CD4-positive, alpha-beta T cell treated with Interleukin-6 at 100 ng/mL for 8 hours (primary cell): ENCODE measurements at places on chromosomes 3 and 15.

- no peak for DNase-seq
These were observed 1.6 kb downstream of the THBS1 start for GRCh38 chr15:39582286-39582976.

- no peak for DNase-seq
These were observed 19.4 kb downstream of the ANKRD28 start for GRCh38 chr3:15778332-15778858.

GRCh38 chr3:161413127-161413854, 42.0 kb upstream of the SPTSSB start:
- DNase-seq: no peak

DNA sequence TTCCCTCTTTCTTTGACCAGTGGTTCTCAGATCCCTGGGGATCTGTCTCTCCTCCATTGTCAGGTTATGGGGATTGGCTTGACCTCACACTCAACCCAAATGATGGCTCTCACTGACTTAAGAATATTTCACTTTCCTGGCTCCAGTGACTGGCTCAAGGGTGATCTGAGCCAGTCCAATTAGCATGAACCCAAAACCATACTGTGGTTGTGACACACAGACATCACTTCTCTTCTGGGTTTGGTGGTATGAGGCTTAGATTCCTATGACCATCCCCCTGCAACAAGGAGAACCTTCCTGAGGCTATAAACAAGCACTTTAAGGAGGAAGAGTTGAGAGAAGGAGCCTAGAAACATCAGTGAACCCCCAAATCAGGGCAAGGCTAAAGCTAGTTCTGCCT, 85.8 kb downstream of the KCNAB1 start:
- DNase-seq: no peak

- DNase-seq: no peak
These were observed 34.5 kb downstream of the CCDC54 start for GRCh38 chr3:107411779-107412178.
